ENCODE measurements at places on chromosomes 2 and 18.

GRCh38 chr2:236870370-236870769, 215.3 kb upstream of the COPS8 start:
- no peak for DNase-seq

GRCh38 chr2:53740170-53740569, 27.4 kb upstream of the CHAC2 start:
- DNase-seq = peak; percentile 54

DNA sequence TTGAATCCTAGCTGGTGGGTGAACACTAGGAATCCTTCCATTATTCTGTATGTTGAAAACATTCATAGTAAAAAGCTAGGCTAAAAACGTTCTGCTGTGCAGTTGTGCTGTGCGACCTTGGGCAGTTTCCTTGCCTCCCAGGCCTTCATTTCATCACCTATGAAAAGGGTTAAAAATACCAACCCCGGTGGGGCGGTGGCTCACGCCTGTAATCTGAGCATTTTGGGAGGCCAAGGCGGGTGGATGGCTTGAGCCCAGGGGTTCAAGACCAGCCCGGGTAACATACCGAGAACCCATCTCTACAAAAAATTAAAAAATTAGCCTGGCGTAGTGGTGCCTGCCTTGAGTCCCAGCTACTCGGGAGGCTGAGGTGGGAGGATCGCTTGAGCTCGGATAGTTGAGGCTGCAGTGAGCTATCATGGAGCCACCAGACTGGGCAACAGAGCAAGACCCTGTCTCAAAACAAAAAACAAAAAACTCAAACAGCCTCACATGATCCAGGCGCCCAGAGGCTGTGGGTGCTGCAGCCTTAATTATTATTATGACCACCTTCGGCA, 2.9 kb upstream of the RRM2 start:
- DNase-seq = no peak

DNA sequence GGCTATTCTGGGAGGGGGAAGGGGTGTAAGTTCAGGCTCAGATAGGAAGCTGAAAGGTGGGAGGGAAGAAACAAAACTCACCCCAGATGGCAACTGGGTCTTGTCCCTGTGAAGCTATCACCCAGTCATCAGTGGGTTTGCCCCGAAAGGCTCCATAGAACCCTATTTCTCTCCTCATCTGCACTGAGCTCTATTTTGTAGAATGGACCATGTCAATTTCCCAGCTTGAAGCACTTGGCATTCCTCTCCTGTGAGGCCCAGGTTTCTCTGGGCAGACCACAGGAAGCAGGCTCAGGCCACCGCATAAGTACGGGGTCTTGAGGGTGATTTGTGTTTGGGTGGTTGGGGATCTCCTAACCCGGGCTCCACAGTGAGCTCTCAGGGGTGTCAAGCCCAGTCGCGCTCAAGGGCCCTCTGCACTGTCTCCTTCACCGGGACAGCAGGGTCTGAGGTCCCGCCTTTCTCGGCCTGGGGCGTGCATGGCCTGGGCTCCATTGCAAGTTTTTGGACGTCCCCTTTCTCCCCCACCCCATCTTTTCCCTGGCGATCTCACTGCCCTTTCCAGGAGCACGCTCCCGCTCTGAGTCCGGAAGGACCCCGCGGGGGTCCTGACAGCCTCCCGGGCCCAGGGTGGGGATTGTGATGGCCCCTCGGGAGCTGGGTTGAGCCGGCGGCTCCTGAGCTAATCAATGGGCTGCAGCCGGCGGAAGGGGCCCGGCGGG, 27.3 kb upstream of the NOTO start:
- no peak for DNase-seq

DNA sequence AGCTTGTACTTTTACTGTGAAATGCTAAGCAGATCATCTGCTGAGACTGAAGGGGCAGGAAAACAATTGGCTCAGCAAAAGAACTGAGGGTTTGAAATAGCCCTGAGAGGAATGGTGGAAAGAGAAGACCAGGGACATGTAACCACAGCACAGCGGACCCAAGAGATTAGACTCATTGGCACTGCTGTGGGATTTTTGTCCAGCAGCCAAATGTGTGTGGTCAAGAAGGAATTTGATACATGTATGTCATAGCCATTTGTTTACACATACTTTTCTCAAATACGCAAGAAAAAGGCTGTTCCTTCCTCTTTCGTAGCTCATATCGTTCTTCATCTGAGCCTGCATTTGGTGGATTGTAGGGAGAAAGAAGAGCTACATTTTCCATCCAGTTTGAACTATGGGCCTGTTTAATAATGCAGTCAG, 73.8 kb downstream of the TRABD2A start:
- DNase-seq = no peak

All from HAP-1 (cell line).